Muscle of leg (tissue), 16 donors: ENCODE measurements at places on chromosomes 3 and 15. TPM values are rescaled to one million over a fixed set of nuclear protein-coding genes. Genes with fewer than 3 reads are reported as not detected.

Gene SMAD6
- 5.4 TPM for total RNA-seq

Gene ASTE1
- 6.7 TPM for total RNA-seq

Gene EXD1
- total RNA-seq, result not detected

Gene CAND2
- total RNA-seq, result 27.2 TPM

Gene SCN11A
- total RNA-seq, result 2.0 TPM

Gene MFGE8
- total RNA-seq, result 65.2 TPM

Gene CLDN11
- total RNA-seq, result 0.62 TPM

Gene TM4SF18
- total RNA-seq, result 15.6 TPM

Gene TOP2B
- 115 TPM for total RNA-seq

Gene FBXO40
- 2.4 TPM for total RNA-seq

Gene MRPL47
- 38.7 TPM for total RNA-seq

Gene PLIN1
- total RNA-seq, result 0.13 TPM

Gene CCR5
- 0.13 TPM for total RNA-seq

Gene PEX5L
- total RNA-seq, result not detected

Gene CTXN2
- not detected for total RNA-seq

Gene CCDC39
- not detected for total RNA-seq

Gene DOCK3
- 0.18 TPM for total RNA-seq
